ENCODE measurements at places on chromosomes 16 and 17.

- DNase-seq: no peak
These were observed 239.2 kb downstream of the HS3ST3A1 start for GRCh38 chr17:13362341-13363122.

GRCh38 chr16:13042291-13042685 is 140.9 kb downstream of the SHISA9 start:
- no peak for DNase-seq

- DNase-seq: no peak
These were observed 23.5 kb downstream of the DNAJA2 start for GRCh38 chr16:46950009-46950408.

GRCh38 chr17:43578404-43578698 is 32.2 kb upstream of the ETV4 start:
- DNase-seq: no peak

DNA sequence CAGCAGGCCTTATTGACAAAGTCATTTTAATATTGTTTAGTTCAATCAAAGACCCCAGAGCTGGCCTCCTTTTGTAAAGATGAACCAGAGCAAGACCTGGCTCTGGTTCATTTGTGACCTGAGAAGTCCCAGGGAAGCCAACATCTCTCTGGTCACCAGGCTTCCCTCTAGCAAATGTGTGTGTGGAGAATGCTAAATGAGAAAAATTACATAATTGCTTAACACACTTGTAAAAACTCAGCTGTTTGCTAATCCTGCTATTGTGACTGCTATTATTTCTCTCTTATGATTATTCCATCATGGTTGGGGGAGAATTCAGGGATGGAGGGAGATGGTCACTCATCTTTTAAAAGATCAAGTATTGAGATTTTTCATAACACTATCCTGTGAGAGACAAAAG is 94.3 kb upstream of the CLEC3A start:
- no peak for DNase-seq

DNA sequence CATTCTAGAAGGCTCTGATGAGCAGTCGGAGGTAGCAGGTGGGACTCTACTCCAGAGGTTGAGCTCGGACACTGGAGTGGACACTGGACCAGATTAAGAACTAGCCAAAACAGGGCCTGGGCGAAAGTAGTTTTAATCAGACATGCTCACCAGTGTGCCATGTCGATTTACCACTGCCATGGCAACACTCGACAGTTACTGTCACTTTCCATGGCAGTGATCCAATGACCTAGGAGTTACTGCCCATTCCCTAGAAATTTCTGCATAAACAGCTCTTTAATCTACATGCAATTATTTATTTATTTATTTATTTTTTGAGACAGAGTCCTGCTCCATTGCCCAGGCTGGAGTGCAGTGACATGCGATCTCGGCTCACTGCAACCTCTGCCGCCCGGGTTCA is 7.2 kb upstream of the METTL9 start:
- no peak for DNase-seq

DNA sequence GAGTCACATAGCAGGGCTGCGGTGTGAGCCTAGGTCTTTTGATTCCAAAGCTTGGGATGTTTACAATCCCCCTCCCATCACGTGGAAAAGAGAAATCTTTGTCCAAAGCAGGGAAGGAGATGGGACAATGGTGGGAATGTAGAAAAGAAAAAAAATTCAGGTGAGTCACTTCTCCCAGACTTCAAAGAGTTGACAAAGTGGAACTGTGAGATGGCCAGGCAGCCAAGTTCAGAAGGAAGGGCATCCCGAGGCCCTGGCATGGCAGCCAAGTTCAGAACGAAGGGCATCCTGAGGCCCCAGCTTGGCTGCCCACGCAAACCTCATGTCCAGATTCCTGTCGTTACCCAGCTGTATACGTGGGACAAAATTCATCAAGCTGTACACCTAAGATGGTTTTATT is 47.5 kb downstream of the FOXL1 start:
- no peak for DNase-seq

DNA sequence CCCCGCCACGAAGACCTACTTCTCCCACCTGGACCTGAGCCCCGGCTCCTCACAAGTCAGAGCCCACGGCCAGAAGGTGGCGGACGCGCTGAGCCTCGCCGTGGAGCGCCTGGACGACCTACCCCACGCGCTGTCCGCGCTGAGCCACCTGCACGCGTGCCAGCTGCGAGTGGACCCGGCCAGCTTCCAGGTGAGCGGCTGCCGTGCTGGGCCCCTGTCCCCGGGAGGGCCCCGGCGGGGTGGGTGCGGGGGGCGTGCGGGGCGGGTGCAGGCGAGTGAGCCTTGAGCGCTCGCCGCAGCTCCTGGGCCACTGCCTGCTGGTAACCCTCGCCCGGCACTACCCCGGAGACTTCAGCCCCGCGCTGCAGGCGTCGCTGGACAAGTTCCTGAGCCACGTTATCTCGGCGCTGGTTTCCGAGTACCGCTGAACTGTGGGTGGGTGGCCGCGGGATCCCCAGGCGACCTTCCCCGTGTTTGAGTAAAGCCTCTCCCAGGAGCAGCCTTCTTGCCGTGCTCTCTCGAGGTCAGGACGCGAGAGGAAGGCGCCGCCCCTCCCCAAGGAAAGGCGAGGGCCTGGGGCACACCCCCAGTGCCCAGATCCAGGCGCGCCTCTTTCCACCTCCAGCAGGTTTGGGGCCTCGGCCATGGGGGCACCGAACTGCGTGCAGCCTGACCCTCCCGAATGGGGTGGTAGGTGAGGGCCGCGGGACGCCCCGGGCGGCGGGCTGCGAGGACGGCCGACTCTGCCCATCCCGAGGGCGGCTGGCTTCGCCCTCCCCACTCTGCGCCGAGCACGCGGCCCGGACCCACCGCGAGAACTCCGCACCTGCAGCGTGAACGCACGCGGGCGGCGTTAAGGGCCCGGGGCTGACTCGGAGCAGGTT is 664 bp downstream of the HBQ1 start:
- peak; percentile 73 for DNase-seq
